Femur (tissue), 1 donor: ENCODE measurements at places on chromosomes 5 and 9.

GRCh38 chr5:65292196-65292595 is 189.5 kb downstream of the ADAMTS6 start:
- no peak for DNase-seq

DNA sequence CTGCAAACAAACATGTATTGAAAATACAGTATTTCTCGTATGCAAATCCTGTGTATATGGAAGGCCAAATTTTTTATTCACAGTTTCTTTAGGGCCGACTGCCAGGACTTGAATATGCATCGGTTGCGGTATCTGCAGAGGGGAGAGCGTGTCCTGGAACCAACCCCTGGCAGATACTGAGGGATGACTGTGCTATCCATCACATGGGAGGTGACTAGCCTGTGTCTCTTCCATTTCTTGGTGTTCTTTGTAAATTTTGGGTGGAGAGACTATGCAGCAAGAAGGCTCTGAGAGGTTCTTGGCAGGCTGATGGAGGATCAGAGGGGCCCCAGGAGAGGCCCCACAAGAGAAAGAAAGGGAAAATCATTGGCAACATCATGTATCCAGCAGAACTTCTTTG is 384.3 kb downstream of the YTHDC2 start:
- peak; percentile 64 for DNase-seq

GRCh38 chr5:40955313-40955712 is 46.0 kb downstream of the C7 start:
- no peak for DNase-seq

DNA sequence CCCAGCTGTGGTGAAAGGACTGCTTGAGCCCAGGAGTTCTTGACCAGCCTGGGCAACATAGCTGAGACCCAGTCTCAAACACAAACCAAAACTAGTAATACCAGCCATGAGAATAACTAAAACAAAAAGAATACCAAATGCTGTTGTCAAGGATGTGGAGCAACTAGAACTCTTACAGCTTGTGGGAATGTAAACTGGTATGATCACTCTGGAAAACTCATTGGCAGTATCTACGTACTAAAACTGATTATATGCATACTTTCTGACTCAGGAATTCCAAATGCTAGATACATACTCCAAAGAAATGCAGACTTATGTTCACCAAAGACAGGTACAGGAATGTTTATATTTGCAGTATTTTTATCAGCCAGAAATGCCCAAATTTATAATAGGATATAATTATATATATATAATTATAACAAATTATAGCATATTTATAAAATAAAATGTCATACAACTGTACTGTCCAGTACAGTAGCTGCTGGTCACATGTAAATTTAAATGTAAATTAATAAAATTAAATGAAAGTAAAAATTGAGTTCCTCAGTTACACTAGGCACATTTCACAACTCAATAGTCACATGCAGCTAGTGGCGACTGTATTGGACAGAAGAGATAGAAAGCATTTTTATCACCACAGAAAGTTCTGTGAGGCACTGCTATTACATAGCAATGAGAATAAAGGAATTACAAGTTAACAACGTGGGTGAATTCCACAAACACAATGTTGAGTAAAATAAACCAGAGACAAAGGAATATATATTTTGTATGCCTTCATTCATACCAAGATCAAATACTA is 118.5 kb downstream of the GNAQ start:
- no peak for DNase-seq

DNA sequence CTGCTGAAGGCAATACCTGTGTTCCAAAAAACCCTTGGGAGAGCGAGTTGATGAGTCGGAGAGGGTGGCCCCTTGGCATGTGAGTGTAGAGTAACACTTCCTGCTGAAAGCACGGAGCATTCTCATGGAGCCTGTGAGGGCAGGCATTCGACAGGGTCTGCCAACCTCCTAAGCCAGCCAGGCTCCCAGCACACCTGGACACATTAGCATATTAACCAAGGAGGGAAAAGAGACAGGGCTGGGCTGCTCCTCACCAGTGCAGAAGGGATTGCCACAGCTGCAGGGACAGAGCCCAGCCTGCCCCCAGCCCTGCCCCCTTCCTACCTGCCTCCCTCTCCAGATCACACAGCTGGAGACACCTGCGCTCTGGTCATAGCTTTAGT is 46.4 kb upstream of the SEMA4D start:
- DNase-seq: no peak

- DNase-seq: no peak
These were observed 9.3 kb upstream of the CCL21 start for GRCh38 chr9:34719021-34719768.

- DNase-seq: no peak
These were observed 29.9 kb downstream of the CD180 start for GRCh38 chr5:67166460-67167285.

- DNase-seq: no peak
These were observed 20.0 kb upstream of the SCGB3A1 start for GRCh38 chr5:180611140-180611850.

GRCh38 chr9:107218829-107219485 is 64.1 kb upstream of the RAD23B start:
- DNase-seq: no peak

DNA sequence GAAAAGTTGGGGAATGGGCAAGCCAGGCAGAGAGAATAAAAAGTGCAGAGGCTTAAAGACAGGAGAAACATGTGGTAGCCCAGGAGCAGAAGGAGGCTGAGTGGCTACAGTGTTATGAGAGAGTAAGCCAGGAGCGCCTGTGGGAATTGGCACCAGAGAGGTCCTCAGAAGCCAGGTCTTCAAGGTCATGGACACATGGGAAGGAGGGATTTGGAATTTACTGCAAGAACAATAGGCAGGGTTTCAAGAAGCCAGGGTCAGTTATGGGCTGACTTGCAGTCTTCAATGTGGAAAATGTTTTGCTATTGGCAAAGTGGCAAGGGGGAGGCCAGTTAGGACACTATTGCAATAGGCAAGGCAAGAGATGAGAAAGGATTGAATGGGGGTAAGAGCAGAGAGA is 29.3 kb downstream of the ERAP1 start:
- DNase-seq: no peak

DNA sequence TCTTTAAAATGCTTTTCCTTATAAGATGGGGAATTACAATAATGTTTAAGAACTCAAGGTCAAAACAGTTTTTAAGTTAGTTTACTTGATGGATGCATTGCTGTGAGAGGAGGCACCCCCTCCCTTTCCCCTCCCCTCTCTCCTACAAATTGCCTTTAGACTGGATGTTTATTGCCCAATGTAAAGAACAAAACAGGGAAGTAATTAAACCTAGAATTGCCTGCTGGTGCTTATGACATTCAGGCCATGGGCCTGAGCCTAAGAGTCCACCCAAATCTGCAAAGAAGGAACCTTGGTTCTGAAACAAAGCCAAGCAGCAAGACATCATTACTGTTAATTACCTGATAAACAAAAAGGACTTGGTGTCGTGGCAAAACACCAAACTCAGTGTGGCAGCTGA is 630.3 kb downstream of the ISL1 start:
- DNase-seq: no peak

- no peak for DNase-seq
These were observed 9.0 kb upstream of the EDF1 start for GRCh38 chr9:136875155-136875554.
